ENCODE measurements at places on chromosomes 4 and X.

GRCh38 chr4:77599378-77599777 is 6.2 kb upstream of the CXCL13 start:
- DNase-seq, result peak; percentile 31

DNA sequence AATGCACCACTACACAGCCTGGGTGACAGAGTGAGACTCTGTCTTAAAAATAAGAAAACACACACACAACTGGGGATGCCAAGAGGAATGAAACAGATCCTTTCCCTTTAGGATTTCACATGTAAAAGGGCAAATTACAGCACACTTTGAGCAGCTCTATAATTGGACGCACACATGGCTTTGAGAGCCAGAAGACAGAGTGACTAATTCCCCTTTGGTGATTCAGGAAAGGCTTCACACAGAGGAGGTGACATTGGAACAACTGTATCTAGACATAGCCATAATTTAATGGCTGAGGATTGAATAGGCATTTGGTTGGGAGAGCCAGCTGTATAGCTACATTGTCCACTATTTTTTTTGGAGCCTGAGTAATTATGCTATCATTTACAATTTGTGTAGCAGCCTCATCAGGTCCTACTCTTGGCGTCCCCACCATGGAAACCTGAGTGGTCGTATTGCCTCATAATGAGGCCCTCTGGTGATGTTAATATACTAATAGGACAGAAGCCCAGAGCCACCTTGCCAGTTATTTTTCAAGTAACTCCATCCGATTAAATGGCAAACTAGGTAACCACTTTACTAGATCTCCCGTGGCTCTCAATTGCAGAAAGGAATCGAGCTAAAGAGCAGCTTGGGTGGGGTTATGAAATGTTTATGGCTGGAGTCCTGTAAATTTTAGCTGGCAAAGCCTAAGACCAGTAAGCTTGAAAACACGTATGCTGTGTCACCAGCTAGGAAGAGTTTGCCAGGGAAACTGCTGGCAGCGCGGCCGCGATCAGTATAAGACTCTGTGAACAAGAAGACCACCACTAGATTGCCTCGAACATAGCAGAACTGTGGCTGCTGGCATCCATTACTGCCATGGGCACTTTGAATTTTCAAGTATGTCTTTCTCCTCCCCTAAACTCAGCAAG is 8.5 kb upstream of the PPEF1 start:
- no peak for DNase-seq

DNA sequence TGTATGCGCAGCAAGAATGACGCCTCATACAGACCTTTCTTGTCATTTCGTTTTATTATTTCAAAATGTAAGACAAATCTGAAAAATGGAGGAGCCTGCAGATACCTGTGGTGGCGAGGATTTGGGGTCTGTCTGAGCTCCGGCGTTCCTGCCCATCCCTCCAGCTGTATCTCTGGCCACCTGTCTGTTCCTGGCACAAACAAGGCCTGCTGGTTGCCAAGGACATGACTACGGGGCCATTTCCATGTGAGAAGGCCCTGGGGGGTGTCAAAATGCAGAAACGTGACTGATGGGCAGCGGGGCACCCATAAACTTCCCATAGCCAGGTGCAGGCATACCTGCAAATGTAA is 591 bp upstream of the TSPAN7 start:
- peak; percentile 13 for DNase-seq

- DNase-seq, result no peak
Observed at GRCh38 chrX:28498658-28499057, 88.6 kb upstream of the IL1RAPL1 start.

DNA sequence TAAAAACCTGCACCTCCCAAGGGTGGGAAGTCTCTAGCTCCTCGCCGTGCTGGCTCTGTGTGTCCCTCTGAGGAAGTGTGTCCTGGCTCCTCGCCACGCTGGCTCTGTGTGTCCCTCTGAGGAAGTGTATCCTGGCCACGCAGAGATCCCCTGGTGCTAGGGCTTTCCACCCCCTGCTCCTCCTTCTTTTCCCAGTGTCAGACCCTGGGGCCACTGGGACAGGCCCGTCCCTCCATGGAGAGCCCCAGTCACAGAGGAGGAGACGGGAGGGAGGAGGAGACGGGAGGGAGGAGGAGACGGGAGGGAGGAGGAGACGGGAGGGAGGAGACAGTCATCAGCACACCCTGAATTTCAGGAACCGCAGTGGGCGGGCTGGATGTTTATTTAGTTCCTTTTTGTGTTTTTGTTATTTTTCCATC is 53.8 kb upstream of the HGFAC start:
- no peak for DNase-seq

- no peak for DNase-seq
Observed at GRCh38 chrX:130105244-130105643, 5.1 kb downstream of the ELF4 start.

- DNase-seq, result no peak
Observed at GRCh38 chrX:104665691-104666090, 99.7 kb downstream of the IL1RAPL2 start.

- DNase-seq, result peak; percentile 2
Observed at GRCh38 chr4:140717313-140717712, 38.9 kb downstream of the TBC1D9 start.

GRCh38 chr4:152451496-152451895 is 84.4 kb downstream of the FBXW7 start:
- no peak for DNase-seq

- DNase-seq, result peak; percentile 74
Observed at GRCh38 chr4:117996891-117997290, 37.4 kb upstream of the NDST3 start.

- DNase-seq, result no peak
Observed at GRCh38 chrX:39176105-39176504, 374.8 kb downstream of the MID1IP1 start.

DNA sequence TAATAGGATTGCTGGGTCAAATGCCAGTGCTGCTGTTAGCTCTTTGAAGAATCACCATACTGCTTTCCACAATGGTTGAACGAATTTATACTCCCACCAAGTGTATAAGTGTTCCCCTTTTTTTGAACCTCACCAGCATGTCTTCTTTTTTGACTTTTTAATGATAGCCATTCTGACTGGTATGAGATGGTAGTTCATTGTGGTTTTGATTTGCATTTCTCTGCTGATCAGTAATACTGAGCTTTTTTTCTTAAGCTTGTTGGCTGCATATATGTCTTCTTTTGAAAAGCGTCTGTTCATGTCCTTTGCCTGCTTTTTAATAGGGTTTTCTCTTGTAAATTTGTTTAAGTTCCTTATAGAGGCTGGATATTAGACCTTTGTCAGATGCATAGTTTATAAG is 14.8 kb downstream of the USP38 start:
- DNase-seq, result no peak

- no peak for DNase-seq
Observed at GRCh38 chrX:31580227-31580626, 508.4 kb upstream of the FTHL17 start.

DNA sequence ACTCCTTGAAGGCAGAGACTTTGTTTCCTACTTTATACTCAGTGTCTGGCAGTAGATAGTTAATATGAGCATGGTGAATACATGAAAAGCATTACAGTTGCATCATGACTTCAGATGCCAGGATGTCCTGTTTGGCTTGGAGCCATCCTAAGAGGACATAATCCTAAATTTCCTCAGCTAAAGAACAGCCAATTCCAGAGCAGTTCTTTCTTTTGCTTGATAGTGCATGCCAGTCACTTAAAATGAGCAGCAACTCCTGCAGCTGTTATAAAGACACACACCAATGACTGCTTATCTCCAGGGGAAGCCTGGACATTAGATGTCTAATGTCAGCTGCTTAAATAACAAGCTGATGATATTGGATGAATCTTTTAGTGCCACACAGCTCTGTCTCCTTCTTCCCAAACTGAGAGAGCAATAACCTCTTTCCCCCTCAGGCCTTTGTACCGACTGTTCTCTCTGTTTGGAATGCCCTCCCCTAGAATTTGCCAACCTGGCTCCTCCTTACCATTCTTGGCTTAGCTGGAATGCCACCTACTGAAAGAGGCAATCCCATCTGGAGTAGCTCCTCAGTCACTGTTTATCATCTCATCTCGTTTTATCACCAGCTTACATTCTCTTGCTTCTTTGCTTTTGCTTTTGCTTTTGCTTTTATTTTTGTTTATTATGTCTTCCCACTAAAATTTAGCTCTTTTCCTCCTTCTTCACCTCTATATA is 100.8 kb upstream of the USP38 start:
- no peak for DNase-seq

DNA sequence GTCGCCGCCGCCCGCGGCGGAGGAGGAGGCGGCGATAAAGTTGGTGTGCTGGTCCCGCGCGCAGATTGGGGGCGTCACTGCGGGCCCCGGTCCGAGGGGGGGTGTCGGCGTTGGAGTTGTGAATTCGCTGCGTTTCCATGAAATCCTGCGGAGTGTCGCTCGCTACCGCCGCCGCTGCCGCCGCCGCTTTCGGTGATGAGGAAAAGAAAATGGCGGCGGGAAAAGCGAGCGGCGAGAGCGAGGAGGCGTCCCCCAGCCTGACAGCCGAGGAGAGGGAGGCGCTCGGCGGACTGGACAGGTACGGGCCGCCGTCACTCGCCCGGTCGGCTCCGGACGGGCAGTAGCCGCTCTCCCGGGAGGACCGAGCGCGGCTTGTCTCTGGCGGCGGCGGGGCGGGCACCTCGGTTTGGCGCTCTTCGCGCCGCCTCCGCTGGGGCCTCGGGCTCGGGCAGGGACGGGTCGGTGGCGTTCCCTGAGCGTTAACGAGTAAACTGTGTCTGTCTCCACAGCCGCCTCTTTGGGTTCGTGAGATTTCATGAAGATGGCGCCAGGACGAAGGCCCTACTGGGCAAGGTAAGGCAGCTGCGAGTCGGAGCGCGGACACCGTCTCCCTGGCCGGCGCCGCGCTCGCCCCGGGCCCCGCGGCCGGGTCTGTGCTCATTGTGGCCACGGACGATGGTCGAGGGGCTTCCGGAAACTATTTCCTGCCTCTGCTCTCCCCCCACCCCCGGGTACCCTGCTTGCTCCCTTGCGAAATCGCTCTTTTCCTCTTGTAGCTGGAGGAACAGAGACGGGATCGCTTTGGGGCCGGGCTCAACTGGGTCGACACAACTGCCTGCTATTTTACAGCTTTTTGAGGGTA is 658 bp downstream of the KDM6A start:
- peak; percentile 28 for DNase-seq

DNA sequence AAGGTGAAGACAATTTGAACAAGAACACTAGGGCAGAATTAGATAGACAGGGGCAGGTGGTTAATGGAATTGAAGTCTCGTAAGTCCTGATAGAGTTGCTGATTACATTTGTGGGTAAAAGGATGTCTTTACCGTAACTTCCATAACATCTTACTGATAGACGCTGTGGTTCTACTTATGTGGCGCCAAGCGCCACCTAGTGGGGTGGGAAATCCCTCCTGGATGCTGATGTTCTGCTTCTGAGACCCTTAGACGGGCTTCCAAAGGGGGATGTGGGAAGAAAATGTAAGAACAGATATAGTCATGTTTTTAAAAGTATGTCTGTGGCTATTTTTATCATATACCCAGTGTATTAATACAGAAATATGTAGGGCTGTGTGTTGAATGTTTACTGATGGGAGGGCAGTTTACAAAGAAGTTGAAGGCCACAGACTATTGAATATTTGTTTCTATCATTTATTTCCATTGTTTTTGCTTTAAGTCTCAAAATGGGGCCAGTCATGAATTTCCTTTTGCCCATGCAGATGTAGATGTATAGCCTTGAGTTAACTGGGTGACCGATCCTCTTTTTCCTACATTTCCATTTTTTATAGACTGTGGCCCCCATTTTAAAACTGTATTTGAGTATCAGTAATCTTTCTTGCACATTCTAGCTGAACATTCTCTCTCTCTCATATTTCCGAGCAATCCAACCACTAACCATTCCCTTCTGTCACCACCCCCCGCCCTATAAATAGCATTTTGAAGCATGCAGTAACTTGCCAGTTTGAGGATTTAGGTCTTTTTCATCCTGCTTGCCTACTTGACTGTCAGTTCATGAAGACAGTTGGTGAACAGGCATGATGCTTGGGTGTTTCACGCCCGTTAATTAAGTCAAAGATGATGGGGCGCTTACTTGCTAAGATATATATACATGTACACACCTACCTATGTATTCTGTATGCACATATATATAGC is 12.1 kb upstream of the TLR8 start:
- DNase-seq, result peak; percentile 42

GRCh38 chrX:20461576-20461975 is 194.9 kb upstream of the RPS6KA3 start:
- peak; percentile 33 for DNase-seq

- DNase-seq, result no peak
Observed at GRCh38 chrX:40318076-40318475, 220.3 kb upstream of the BCOR start.

DNA sequence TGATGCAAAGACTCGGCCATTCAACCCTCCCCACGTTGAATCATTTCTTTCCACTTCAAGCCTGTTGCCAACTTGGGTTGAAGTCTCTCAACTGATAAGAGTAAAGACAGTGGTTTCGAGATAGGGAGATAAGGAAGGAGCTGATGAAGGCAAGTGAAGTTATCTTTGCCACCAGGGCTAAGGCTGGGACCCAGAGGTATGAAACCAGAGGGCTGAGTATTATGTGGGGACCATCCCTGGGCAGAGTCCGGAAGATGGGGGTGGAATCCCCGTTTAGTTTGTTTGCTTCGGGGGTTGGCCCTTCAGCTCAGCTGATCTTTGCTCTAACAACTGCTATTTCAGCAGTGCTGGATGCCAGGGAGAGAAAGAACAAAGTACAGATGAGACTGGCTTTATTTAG is 2.3 kb upstream of the XPNPEP2 start:
- no peak for DNase-seq

GRCh38 chrX:257681-258289 is 23.4 kb upstream of the PLCXD1 start:
- no peak for DNase-seq

DNA sequence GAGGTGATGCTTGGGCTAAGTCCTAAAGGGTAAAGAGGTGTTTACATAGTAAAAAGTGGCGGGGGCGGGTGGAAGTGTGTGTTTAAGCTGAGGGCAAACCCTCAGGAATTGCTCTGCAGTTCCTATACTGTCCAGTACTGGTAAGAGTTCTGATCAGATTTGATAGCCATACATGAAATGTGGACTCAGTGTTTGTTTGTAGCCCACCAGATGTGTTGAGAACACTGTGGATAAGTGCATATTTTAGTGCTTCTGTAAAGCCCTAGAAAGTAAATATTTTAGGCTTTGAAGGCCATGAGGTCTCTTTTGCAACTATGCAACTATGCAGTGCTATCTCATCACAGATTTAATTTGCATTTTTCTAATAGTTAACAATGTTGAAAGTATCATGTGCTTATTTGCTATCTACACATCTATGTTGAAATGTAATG is 80.7 kb upstream of the EOLA2 start:
- DNase-seq, result no peak

GRCh38 chr4:76457885-76458284 is 22.9 kb downstream of the SHROOM3 start:
- DNase-seq, result no peak

GRCh38 chr4:185846505-185847150 is 34.6 kb upstream of the SORBS2 start:
- no peak for DNase-seq

DNA sequence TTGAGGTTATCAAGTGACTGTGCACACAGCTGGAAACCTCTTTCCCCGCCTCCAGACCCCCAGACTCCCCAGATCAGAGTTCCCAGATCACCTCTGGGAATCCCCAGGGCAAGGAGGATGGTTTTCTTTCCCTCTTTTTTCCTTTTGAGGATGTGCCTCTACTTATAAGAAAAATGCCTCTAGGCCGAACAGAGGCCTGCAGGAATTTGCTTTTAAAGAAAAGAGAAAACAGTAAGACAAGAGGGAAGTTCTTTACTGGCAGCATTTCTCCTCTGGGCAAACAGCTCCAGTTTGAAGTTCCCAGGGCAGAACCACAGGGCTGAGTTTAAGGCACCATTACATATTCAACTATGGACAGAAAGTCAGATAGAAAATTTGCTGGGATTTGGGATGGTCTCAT is 837.9 kb upstream of the LCORL start:
- DNase-seq, result no peak

- no peak for DNase-seq
Observed at GRCh38 chr4:159009521-159009920, 93.4 kb upstream of the RAPGEF2 start.

Measured in NCI-H446 (cell line).